ENCODE measurements at places on chromosomes 5 and 9.

- no peak for DNase-seq
Observed at GRCh38 chr5:147415651-147416050, 94.2 kb downstream of the DPYSL3 start.

DNA sequence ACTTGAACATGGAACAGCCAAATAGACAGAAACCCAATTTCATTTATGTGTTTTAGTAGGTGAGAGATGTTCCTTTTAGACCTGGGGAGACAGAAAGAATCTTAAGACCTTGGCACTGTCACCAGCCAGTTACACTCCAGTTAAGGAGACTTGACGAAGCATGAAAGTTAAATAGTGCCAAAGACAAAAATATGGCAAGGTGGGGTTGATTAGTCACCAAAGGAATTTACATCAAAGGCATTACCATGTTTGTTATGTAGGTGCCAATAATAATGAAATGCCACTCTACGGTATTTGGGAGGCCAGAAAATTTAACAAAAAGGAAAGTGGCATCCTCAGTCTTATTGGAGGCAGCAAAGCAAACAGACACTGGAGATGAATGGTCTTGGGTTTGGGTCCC, 9.2 kb upstream of the IL12B start:
- DNase-seq: no peak

DNA sequence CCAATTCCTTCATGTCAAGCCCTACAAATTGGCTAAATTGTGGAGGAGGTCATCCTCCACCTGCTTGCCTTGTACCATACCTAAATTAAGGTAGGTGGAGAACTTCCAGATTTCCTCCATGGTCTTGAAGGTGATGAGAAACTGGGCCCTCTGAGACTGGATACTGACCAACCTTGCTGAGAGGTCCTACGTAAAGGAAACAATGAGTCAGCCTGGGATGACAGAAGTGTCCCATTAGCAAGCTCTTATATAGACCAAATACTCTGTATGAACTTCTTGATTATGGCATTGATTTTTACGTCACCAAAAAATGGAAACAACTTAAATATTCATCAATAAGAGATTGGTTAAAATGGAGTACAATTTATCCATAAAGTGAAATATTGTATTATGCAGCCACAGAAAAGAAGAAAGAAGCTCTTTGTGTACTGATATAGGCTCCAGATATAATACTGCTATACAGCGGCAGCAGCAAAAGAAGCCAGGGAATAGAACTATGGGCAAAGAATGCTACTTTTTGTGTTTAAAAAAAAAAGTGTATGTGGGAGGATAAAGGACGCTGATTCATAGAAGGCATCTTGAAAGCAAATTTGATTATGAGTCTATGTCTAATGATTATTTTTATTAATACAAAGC, 18.3 kb downstream of the SH3TC2 start:
- DNase-seq: no peak

DNA sequence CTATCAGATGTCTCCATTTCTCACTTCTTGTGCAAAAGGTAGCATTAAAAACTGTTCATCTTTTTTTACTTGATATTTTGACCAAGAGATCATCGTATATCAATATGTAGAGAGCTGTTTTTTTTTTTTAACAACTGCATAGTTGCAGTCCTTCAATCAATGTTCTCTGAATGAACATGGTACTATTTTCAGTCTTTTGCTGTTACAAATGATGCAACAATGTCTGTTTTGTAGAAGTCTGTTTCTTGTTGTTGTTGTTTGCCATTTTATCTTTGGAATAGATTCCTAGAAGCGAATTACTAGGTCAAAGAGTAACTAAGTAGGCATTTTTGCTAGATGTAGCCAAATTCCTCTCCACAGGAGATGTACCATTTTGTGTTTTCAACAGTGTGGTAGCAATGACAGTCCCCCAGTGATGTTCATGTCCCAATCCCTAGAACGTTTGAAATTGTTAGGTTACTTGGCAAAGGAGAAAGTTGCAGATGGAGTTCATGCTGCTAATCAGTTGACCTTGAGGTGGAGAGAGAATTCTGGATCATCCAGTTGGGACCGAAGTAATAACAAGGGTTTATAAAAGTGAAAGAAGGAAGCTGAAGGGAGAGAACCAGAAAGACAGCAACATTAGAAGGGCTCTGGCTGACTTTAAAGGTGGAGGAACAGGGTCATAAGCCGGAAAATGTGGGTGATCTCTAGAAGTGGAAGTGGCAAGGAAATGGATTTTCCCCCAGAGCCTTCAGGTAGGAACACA, 6.3 kb downstream of the MTREX start:
- no peak for DNase-seq

GRCh38 chr5:13932561-13932960, 11.9 kb downstream of the DNAH5 start:
- DNase-seq: no peak

DNA sequence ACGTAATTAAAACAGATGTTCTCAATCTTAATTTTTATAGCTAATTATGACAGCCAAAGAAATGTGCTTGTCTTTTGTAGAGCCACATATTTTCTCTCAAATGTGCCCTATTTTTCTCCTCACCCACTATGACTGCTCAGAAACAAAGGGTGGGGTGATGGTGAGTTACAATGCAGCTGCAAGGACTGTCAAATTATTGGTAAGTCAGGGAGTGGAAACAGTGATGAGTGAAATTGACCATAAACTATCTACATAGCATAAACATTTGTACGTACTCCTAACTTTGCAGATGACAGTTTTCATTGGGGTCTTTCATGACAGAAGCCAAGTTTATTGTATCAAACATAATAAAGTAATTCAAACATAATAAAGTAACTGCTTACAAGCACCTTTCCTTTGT, 215.9 kb downstream of the MCTP1 start:
- DNase-seq: no peak

GRCh38 chr9:135547756-135548736, 2.1 kb downstream of the OBP2A start:
- no peak for DNase-seq

GRCh38 chr5:55278778-55279177, 28.7 kb downstream of the DHX29 start:
- DNase-seq: no peak

DNA sequence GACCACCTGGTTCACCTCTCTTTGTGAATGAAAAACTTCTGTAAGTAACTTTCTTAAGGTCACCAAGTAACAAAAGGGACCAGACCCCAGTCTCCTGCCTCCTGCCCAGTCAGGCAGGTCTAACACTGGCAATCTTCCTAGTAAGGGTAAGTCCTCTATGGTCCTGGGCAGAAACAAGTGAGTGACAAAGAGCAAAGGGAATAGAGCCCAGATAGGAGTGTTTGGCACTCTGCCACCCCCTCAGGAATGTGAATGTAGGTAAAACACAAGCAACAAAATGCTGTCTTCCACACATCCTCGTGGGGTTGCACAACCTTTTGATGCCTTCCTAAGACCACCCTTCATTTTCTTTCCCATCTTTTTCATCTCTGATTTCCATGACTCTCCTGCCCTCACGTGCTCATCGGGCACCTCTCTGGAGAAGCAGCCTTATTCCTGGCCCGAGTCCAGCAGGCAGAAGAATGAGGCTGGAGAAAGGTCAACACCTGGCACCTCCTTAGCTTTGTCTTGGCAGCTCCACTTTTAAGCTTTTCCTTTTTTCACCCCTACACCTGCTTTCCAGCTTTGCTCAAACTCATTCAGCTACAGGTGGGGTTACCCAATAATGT, 90.2 kb upstream of the LHFPL2 start:
- no peak for DNase-seq

- DNase-seq: no peak
Observed at GRCh38 chr5:148735301-148735835, 81.0 kb upstream of the HTR4 start.
